ENCODE measurements at places on chromosomes 1 and 21. TPM values are rescaled to one million over a fixed set of nuclear protein-coding genes. Genes with fewer than 3 reads are reported as not detected.

Gene IFI44
- total RNA-seq: 13.7 TPM

Gene GJA5
- 10.8 TPM for total RNA-seq

Gene MSH4
- total RNA-seq: 0.66 TPM

Gene SLC2A5
- 9.1 TPM for total RNA-seq

Gene MRPL37
- total RNA-seq: 40.7 TPM

Gene OR2L5
- not detected for total RNA-seq

Gene RIPK4
- 0.54 TPM for total RNA-seq

Gene SEC16B
- 5.8 TPM for total RNA-seq

Gene GPR3
- 2.0 TPM for total RNA-seq

Gene KHDRBS1
- total RNA-seq: 72.0 TPM

Gene COL24A1
- 5.8 TPM for total RNA-seq

Gene SOAT1
- 14.3 TPM for total RNA-seq

Gene SLC45A1
- total RNA-seq: 1.4 TPM

Gene FBXO2
- total RNA-seq: 4.3 TPM

Gene RNU1-4
- under 0.01 TPM for total RNA-seq

Gene PEAR1
- total RNA-seq: 3.6 TPM

Gene RLF
- 23.9 TPM for total RNA-seq

Gene CDC20
- total RNA-seq: 3.4 TPM

Gene PDIK1L
- 8.2 TPM for total RNA-seq

Gene ZCCHC17
- 33.2 TPM for total RNA-seq

Gene ARHGAP30
- total RNA-seq: 7.1 TPM

Gene FLG2
- total RNA-seq: not detected

Gene RNASEL
- total RNA-seq: 6.2 TPM

Gene GBP4
- total RNA-seq: 10.0 TPM

Gene SLC44A3
- 1.2 TPM for total RNA-seq

Gene SELL
- 0.71 TPM for total RNA-seq

Gene PSRC1
- 6.9 TPM for total RNA-seq

Gene TCP10L
- 1.4 TPM for total RNA-seq

Gene MATN1
- total RNA-seq: not detected

Gene CHI3L2
- total RNA-seq: 2.6 TPM

Measured in sigmoid colon (tissue), 7 donors.